ENCODE measurements at places on chromosomes 6 and 20.
A peak's percentile ranks its signal among the peaks of the same experiment; 100 is the strongest.

DNA sequence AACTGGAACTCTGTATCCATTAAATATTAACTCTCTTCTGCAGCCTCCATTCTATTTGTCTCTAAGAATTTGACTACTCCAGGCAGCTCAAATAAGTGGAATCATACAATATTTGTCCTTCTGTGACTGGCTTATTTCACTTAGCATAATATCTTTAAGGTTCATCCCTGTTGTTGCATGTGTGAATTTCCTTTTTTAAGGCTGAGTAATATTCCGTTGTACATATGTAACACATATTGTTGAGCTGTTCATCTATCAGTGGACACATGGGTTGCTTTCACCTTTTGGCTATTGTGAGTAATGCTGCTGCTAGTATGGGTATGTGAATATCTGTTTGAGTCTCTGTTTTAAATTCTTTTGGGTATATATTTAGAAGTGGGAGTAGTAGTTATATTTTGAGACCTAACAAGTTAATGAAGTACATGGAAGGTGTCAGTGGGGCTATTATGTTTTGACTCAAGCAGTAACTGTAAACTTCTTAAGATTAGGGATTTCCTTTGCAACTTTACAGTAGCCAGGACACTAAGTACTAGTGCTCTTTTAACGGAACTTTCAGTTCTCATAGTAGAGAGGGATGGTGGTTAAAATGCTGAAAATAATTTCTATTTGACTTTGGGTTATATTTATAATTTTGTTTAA is 29.7 kb upstream of the TMEM217 start:
- no peak for DNase-seq

GRCh38 chr20:24124003-24124402 is 135.4 kb upstream of the GGTLC1 start:
- no peak for DNase-seq

GRCh38 chr20:62405981-62406513 is 1.0 kb downstream of the CABLES2 start:
- DNase-seq, result no peak

- no peak for DNase-seq
These were observed 17.4 kb upstream of the CSE1L start for GRCh38 chr20:49028684-49029083.

- no peak for DNase-seq
These were observed 134.2 kb upstream of the HDGFL1 start for GRCh38 chr6:22435151-22435550.

- no peak for DNase-seq
These were observed 129.9 kb downstream of the CRYBG1 start for GRCh38 chr6:106490436-106490835.

- DNase-seq, result no peak
These were observed 519.1 kb upstream of the AGPAT4 start for GRCh38 chr6:161792851-161793493.

GRCh38 chr20:51732096-51732791 is 35.9 kb downstream of the ATP9A start:
- DNase-seq, result no peak

GRCh38 chr6:46367354-46368168 is 123.7 kb downstream of the RCAN2 start:
- DNase-seq, result no peak

GRCh38 chr6:83854766-83855165 is 1.6 kb downstream of the RIPPLY2 start:
- no peak for DNase-seq

- DNase-seq, result no peak
These were observed 131.4 kb downstream of the SULF2 start for GRCh38 chr20:47653869-47654268.

GRCh38 chr6:17871189-17871519 is 116.3 kb downstream of the KIF13A start:
- no peak for DNase-seq

- DNase-seq, result no peak
These were observed 11.2 kb upstream of the ZNFX1 start for GRCh38 chr20:49288784-49289696.

DNA sequence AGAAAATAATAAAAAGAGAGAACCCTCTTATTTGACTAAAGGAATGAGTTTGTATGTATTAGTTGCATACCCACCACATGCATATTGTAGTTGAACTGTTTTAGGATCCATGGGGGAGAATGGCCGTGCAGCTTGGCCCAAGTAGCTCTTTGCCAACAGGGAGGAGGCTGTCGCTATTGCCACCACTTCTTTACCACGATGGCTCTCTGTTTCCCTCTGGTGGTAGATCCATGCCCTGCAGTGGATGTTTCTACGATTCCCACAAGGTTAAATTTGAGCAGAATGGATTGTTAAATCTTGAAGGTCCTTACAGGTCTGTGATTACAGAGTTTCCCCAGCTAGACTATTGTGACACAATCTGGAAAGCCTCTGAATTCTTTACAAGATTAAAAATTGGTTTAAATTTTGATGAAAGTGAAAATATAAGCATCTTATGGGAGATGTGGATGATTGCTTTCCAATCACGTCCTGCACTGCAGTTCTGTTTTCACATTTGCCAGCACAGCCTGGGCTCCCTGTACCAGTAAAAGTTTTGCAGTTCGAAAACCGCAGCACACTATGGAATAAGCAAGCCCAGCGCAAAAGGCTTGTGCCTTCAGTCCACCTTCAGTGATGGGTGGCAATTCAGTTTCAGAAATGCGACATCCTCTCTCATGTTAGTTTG is 34.4 kb upstream of the FNDC1 start:
- peak; percentile 77 for DNase-seq

GRCh38 chr20:22796469-22797077 is 212.2 kb upstream of the FOXA2 start:
- no peak for DNase-seq

- DNase-seq, result no peak
These were observed 140.8 kb upstream of the INSM1 start for GRCh38 chr20:20227013-20227571.

DNA sequence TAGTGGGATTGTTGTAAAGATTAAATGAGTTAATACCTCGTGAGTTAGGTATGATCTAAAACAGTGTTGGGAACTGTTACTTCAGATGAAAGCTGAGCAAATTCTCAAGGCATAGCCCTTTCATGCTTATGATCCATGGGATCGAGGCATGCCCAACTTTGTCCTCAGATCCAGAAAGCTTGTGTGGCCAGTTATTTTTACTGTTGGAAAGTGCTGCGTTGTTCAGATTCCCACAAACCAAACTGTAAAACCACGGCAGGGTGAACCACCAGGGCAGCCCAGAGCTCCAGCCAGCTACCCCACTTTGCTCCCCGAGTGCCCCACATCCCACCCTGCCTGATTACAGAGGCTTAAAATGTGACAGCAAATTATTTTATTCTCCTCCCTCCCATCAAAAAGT is 139.3 kb upstream of the RIN2 start:
- DNase-seq, result no peak

- DNase-seq, result no peak
These were observed 28.2 kb downstream of the GPR63 start for GRCh38 chr6:96809119-96809518.

DNA sequence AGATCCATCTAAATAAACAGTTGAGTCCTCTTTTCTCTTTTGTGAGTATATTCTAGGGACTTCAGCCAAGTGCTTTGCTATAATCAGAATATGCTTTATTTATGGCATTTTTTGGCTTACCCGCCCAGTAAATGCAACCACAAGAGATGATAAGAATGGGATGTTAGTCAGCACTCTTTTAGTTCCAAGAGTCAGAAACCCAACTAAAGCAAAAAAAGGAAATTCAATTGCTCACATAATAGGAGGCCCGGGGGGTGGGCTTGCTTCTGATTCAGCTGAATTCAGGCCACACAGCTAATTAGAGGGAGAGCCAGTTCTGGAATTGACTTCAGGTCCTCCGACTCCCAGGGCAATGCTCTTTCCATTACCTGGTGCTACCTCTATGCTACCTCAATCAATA is 250.6 kb downstream of the FARS2 start:
- no peak for DNase-seq

- DNase-seq, result no peak
These were observed 7.7 kb upstream of the PBOV1 start for GRCh38 chr6:138225953-138226352.

GRCh38 chr6:24391208-24391607 is 11.5 kb upstream of the MRS2 start:
- DNase-seq, result no peak

GRCh38 chr6:166563200-166563599 is 23.3 kb downstream of the RAMACL start:
- DNase-seq, result no peak

GRCh38 chr6:31728767-31729514 is at the start of gene DDAH2:
Gene DDAH2, minus strand, starts transcription at chr6:31729299. Its CDS starts 138 bp downstream, at chr6:31729161.
- no peak for DNase-seq

- no peak for DNase-seq
These were observed 4.1 kb upstream of the CRYBG1 start for GRCh38 chr6:106356378-106356777.

- DNase-seq, result no peak
These were observed 152.9 kb downstream of the JARID2 start for GRCh38 chr6:15398633-15399275.

- DNase-seq, result no peak
These were observed 3.1 kb upstream of the MRPS10 start for GRCh38 chr6:42220807-42221206.

- DNase-seq, result no peak
These were observed 24.9 kb upstream of the LAMA4 start for GRCh38 chr6:112279031-112279935.

DNA sequence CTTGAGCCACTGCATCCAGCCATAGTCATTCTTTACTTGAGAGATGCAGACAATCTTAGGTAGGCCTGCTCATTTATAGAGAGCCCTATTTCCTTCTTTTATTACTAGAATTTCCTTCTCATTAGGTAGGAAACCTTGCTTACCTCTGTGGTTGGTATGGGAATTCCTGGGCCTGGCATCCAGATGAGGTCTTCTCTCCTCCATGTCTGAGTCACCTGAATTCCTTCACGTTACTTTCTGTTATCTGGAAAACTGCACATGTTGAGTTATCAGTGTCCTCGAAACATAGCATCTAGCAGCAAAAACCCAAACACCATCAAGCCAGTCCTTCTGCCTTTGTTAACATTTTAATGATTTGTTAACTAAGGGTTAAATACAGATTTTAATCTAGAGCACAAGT is 2.2 kb downstream of the ZNFX1 start:
- no peak for DNase-seq

DNA sequence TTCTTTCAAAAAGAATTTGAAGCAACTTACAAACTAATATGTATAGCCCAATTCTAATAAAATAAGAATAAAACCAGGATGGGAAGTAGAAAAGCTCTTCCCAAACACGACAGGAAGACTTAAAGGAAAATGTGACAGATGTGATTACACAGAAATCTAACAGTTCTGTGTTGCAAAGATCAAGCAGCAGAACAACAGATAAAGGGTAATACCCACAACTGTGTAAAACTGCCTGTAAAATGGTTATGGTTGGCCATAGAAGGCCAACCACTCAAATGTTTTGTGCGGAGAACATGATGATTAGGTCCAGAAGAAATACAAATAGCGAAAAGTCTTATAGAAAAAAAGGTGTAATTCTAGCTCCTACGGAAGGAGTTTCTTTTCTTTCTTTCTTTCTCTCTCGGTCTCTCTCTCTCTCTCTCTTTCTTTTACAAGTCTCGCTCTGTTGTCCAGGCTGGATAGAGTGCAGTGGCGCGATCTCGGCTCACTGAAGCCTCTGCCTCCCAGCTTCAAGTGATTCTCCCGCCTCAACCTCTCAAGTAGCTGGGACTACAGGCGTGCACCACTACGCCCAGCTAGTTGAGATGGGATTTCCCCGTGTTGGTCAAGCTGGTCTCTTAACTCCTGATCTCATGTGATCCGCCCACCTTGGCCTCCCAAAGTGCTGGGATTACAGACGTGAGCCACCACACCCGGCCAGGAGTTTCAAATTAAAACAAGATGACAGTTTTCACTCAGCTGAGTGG is 128.5 kb downstream of the QRSL1 start:
- no peak for DNase-seq

- no peak for DNase-seq
These were observed 54.0 kb downstream of the ASXL1 start for GRCh38 chr20:32411955-32412706.

- DNase-seq, result no peak
These were observed 179.1 kb downstream of the SYNE1 start for GRCh38 chr6:152457949-152458624.

- no peak for DNase-seq
These were observed 464.9 kb upstream of the SOX4 start for GRCh38 chr6:21128601-21129000.

DNA sequence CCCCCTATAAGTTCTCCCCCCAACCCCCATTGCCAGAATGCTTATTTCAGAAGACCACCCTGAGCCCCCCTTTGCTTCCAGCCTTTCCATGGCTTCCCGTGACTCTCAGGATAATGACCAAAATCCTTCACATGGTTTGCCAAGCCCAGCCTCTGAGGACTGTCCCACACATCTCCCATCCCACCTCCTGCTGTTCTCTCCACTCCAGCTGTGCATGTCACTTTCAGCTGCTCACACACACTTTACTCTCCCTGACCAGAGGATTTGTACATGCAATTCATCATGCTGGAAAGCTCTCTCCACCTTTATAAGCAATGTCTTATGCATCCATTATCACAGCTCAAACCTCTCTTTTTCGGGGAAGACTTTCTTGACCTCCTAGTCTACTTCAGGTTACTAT is 164.2 kb downstream of the PRL start:
- DNase-seq, result no peak

DNA sequence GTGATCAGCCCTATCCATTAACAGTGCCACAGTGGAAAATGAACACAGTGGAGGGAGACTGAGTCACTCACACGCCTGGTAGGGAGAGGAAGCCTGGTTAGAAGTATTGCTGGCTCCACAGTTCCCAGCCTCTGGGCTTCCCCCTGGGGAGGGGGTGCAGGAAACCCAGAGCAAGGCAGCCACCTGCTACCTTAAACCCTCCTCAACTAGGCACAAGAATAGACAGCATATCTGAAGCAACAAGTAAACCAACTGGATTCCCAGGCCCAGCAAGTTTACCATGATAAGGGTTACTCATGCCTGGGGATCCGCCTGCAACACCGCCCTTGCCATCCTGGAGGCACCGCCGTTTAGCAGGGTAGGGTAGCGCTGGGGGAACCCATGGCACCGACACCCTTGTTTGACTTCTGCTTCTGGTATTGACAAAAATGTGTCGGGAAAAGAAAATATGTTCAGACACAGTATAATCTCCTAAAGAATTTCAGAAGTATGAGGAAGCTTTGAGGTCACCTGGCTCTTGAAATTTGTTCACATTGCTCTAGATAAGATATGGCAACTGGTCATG is 38.3 kb downstream of the SLC22A23 start:
- no peak for DNase-seq

Data from CD8-positive, alpha-beta memory T cell (primary cell).